T1000 (cell line): ENCODE measurements at places on chromosomes 7 and 10.
A peak's percentile ranks its signal among the peaks of the same experiment; 100 is the strongest.

DNA sequence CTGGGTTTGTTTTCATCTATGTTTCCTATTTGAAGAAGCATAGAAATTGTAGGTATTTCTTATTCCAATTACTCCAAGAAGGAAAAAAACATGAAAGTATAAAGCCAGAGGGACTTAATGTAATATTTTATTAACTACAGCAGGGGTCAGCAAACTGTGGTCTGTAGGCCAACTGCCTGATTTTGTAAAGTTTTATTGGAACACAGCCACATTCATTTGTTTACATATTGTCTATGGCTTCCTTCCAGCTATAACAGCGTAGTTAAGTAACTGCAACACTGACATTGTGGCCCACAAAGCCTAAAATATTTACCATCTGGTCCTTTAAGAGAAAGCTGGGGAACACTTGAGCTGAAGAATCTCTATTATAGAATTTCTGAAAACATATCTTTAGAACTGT is 306.2 kb downstream of the BICC1 start:
- DNase-seq = no peak

GRCh38 chr7:115135769-115136410 is 214.0 kb downstream of the MDFIC start:
- DNase-seq = no peak

DNA sequence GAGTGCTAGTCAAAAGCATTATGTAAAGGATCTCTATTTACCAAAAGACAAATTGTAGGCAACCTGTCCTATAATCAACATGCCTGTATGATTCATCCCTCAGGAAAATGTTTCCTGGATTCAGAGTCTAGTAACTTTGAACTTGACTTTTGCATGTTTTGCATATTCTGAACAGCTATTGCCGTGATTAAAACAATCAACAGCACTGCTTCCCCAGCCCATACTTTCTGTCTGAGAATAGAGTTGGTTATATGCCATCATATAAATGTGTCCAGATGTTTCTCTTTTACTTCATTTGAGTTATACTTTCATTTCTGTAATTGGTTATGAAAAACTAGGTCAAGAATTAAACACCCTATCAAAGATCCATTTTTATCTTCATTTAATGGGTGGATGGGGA is 83.5 kb downstream of the ZMYND11 start:
- no peak for DNase-seq

DNA sequence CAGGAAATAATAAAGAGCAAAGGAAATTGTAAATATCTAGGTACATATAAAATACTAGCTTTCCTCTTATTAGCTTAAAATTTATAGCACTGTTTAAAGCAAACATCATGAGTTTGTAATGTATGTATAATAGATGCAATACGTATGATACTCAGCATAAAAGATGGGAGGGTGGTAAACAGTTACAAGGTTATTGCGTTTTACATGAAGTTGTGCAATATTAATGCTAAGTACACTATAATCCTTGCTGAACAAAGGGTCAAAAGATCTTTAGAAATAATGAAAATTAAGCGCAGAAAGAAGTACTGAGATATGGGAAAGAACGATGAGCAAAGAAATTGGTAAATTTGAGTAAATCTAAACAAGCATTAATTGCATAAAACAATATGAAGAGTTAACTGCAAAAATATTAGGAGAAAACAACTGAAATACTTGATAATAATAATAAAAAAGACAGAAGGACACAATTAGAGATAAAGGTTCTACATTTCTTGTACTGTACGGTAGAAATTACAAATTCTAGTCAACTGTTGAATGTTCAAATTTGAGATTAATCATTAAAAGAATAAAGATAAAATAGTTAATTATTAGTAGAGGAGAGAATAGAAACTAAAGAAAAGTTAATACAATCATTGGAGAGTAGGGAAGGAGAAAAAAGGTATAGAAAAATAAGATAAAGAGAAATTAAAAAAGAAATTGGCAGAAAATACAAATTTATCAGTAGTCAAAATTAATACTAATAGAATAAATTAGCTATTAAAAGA is 17.9 kb downstream of the C10orf67 start:
- DNase-seq = no peak

GRCh38 chr7:134701272-134701671 is 54.6 kb downstream of the BPGM start:
- no peak for DNase-seq

GRCh38 chr10:62457196-62457595 is 83.0 kb downstream of the ZNF365 start:
- DNase-seq = no peak

GRCh38 chr10:4033341-4033896 is 248.4 kb upstream of the KLF6 start:
- DNase-seq = no peak

- DNase-seq = no peak
Observed at GRCh38 chr10:99654390-99655175, 4.7 kb upstream of the ENTPD7 start.

DNA sequence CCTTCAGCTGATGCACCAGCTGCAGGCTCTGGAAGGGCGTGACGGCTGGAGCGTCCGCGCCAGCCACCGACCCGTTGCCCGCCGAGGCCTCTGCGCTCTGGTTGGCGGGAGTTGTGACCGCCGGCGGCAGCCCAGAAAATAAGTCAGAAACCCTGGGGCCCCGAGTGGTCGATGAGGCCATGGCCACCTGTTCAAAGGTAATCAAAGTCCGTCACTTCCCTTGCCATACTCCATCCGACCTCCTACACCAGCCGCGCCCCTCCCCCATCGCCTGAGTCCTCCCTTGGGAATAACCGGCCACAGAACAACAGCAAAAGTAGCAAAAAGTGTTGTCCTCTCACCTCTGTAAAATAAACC is 406 bp downstream of the PRLHR start:
- no peak for DNase-seq

GRCh38 chr7:95686109-95686508 is 86.2 kb upstream of the DYNC1I1 start:
- no peak for DNase-seq

DNA sequence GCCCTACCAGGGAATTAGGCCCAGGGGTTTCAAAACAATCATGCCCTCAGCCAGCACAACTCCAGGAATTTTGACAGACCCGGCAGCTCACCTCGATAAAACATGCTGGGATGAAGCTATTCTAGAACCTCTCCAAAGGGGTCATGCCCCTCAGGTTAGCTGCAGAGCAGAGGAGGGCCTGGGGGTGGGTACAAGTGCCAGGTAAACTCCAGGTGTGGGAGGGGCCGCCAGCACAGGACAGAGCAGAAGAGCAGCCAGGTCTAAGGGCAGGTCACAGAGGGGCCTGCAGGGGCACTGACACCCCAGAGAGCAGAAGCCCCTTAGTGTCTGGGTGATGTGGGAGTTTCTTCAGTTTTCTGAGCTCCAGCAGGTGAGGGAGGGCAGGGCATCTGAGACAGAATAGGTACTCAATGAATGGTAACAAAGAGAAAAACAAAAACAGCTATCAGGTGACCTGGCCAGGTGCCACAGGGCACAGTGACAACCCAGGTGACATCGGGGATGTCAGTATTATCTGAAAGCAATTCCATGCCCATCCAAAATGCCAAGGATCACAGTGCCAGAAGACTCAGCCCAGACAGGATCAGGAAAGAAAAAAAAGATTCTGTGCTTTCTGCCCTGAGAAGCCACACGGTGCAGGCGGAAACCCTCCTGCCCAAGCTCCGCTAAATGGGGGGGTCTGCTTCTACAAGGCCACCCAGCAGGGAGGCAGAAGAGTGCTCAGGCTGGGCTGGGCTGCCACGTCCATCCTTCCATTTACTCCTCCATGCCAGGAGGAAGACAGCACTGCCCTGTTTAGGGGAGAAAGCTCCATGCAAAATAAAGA is 104.5 kb downstream of the TNS3 start:
- DNase-seq = no peak

DNA sequence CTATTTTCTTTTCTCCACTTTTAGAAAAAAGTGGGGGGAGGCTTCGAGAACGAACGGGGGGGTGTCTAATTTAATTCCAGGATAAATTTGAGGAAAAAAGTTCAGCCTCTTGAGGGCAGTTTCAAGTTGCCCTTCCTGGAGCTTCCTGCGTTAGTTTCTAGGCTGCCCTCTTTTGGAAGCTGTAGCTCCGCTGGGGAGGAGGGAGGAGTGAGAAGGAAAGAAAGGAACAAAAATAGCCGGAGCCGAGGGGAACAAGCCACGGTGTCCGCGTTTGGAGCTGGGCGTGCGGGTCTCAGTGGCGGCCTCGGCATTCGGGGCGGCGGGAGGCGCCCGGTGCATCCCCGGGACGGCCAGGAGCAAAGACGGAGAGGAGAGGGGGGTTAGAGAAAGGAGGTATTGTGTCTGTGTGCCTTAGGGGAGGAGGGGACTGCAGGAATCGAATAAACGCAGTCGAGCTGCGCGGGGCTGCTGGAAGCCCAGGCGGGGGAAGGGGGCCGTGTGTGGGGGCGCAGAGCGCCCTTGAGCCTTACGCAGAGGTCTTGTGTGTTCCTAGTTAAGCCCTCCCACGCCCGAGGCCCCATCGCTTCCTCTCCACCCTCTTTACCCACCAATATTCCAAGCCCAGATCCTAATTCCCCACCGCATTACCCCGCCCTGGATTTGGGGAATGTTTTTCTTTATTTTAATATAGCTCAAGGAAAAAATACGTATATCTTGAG is 2.0 kb upstream of the TNRC18 start:
- peak; percentile 22 for DNase-seq

DNA sequence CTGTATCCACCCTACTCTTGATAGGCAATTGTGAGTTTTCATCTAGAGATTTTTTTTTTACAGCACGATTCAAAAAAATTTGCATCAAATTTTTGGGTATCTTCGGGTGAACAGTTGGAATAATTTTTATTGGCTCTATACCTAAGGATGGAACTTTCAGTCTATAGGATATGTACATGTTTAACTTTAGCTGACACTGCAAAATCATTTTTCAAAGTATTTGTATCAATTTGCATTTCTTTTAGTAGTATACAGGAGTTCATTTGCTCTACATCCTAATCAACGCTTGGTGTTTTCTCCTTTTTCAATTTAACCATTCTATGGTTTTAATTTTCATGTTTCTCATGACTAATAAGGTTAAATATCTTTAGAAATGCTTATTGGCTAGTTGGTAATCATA is 11.7 kb downstream of the MGAM2 start:
- no peak for DNase-seq

DNA sequence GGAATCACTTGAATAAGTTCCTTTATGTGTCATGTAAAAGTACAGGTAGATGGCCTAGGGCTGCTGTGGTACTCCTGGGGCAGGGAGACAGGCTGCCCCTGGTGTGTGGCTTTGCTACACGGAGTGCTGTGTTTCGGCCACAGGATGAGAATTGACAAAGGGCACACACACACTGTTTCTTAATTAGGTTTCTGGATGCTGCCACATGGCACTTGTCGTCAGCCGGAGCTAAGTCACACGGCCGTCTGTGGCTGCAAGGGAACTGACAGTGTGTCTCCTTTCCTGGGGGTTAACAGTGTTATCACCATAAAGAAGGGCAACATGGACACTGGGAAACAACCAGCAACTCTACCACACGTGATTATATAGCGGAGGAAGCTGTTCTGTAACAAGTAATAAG is 55.7 kb upstream of the CREB5 start:
- no peak for DNase-seq

DNA sequence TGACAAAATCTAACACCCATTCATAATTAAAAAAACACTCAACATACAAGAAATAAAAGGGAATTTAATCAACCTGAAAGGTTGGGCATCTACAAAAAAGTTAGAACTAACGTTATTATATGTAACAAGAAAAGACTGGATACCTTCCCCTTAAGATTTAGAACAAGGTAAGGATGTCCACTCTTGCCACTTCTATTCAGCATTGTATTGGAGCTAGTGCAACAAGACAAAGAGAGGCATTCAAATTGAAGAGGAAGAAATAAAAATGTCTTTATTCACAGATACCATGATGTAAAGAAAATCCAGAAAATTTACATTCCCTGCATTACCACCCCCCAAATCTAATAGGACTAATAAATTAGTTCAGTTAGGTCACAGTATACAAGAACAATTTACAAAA is 18.3 kb downstream of the FAM149B1 start:
- DNase-seq = no peak

- DNase-seq = no peak
Observed at GRCh38 chr10:122164815-122165483, 106.1 kb upstream of the BTBD16 start.

- DNase-seq = peak; percentile 53
Observed at GRCh38 chr7:132472463-132473120, 103.7 kb downstream of the PLXNA4 start.

DNA sequence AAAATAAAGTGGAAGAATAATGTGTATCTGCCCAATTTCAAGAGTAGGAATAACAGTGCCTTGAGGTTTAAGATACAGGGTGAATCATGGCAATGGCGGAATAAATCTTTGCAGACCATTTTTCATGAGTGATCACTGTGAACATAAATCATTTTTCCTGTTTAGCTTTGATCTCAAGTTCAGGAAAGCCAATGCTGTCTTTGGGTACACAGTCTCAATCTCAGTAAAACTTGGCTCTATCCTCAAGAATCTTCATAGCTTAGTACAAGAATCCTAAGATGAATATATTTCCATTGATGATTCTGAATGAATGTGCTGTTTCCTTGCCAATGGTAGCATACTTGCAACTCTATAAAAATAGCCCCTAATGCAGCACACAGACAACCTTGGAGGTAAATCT is 6.8 kb downstream of the NAMPT start:
- DNase-seq = no peak

GRCh38 chr10:54133203-54133602 is 667.8 kb downstream of the PCDH15 start:
- DNase-seq = no peak

DNA sequence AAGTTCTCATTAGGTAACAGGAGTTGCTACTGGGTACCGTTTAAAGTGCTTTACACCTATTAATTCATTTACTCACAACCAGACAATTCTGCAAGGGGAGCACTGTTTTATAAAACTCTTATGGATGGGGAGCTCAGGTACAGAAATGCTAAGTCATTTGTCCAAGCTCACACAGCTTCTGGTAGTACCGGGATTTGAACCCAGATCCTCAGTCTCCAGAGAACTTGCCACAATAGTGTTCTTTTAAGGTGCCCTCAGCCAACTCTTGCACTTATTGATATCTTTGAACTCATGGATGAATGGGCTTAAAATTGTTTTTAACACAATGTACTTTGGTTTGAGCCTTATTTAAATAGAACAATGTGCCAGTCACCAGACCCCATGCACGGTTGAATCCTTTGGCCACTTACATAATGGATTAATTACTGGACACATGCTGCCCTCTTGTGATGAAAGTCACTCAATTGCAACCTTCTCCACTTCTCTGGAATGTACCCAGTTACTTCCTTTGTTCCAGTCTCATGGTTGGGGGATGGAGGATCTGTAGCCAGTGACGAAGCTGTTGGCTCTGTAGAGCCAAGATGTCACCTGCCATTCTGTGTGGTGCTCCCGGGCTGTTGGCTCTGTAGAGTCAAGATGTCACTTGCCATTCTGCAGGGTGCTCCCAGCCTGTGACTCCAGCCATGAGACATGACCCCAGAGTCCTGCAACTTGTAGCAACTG is 65.6 kb downstream of the NOD1 start:
- peak; percentile 8 for DNase-seq

DNA sequence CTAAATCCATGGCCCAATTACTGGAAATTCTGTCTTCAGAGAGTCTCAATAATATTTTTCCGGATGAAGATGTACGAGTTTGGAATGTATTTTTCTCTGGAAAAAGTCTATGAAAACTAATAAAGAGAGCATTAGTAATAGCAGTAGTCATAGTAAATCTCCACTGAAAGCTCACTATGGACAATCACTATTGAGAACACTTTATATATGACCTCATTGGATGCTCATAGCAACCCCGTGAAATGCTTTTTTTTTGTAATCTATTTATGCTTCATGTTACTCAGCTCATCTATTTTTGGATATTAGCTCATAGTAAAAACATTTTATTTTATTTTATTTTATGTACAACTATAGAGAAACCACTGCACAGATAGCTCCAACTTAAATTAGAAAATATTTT is 94.3 kb upstream of the MYO3A start:
- DNase-seq = no peak
